Foreskin keratinocyte (primary cell): ENCODE measurements at places on chromosomes 1 and 21.
A peak's percentile ranks its signal among the peaks of the same experiment; 100 is the strongest.

DNA sequence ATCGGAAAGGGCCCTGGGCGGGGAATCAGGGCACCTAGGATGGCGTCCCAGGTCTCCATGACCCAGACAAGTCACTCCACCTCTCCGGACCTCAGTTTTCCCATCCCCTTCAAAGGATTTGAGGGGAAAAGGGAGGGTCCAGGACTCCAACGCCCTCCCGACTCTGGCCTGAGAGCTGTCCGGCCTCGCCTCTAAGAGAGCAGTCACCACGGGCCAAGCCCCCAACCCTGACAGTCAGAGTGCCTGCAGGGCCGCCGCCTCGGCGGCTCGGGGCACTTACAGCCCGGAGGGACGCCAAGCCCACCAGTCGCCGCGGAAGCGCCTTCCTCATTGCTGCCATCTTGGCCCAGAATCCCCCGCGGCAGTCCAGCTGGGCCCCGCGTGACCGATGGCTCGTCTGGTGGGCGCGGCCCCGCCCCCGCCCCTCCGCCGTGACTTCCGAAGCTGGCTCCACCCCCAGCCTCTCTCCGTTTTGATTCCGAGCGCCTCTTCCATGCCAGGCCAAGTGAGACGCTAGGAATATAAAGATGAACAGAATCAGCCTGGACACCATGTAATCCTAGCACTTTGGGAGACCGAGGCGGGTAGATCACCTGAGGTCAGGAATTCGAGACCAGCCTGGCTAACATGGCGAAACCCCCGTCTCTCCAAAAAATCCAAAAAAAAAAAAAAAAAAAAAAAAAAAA lies at the start of gene HMGCL:
Gene HMGCL (minus strand): TSS at position 354 of the 686 bp plus-strand sequence. CDS start 14 bp downstream, at position 340.
- peak; percentile 62 for DNase-seq

GRCh38 chr1:151563376-151563775 lies 23.3 kb downstream of the TUFT1 start:
- no peak for DNase-seq

- no peak for DNase-seq
Measured at GRCh38 chr1:98104289-98104688, 183.5 kb upstream of the DPYD start.

DNA sequence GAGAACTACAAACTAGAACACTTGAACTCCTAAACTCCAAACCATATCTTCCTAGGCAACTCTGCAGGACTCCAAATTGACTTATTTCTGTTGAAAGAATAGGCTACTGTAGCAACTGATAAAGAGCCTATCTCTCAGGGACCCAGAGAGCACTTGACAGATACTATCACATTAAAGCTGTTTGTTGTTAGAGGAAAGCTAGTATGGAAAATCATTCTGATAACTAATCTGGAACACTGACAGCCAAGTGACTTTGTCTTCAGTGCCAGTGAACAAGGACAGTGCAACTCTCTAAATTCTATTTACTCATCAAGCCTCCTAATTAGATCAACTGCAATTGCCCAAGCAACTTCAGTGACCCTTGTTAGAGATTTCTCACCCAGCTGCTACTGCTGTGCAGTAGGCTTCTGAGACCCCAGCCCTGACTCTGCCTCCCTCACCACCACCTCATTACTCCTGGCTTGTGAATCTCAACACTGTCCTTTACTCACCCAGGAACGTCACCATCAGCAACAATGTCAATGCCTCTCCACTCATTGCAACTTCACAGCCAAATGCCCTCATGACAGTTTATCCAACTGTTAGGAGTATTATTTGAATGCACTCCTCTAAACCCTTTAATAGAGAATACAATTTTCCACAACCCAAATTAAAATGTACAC lies 7.4 kb upstream of the RGS13 start:
- no peak for DNase-seq

DNA sequence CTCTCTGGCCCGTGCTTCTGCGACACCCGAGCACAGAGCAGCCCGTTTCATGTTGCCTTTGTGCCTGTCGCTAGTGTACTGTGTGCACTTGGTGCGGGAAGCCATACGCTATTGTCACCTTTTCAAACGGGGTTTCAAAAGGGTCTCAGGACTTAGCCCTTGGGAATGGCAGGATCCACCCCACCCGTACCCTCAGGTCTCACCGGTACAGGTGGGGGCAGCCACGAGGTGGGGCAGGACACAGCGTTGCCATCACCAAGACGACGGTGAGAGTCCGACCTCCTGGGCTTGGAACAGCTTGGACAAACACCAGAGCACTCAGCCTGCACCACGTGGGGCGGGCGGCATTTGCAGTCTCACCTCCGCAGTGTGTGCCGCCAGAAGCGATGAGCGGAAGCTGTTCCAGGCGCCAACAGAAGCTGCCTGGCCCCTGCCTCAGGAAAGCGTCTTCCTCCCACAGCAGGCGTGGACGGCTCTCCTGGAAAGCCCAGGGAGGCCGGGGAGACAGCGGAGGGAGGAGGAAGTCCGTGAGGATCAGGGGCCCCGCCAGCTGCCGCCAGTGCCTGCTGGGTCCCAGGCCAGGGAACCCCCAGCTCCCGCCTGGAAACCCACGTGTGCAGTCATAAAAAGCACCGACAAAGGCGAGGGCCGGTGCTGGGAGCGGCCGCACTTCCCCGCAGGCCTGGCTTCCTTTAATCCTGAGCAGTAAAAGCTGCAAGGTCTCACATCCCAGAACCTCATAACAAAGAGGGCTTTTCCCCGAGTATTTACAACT lies 131.3 kb upstream of the ARHGEF16 start:
- DNase-seq = no peak

- DNase-seq = peak; percentile 13
Measured at GRCh38 chr1:207335695-207336363, 14.4 kb downstream of the CD55 start.

DNA sequence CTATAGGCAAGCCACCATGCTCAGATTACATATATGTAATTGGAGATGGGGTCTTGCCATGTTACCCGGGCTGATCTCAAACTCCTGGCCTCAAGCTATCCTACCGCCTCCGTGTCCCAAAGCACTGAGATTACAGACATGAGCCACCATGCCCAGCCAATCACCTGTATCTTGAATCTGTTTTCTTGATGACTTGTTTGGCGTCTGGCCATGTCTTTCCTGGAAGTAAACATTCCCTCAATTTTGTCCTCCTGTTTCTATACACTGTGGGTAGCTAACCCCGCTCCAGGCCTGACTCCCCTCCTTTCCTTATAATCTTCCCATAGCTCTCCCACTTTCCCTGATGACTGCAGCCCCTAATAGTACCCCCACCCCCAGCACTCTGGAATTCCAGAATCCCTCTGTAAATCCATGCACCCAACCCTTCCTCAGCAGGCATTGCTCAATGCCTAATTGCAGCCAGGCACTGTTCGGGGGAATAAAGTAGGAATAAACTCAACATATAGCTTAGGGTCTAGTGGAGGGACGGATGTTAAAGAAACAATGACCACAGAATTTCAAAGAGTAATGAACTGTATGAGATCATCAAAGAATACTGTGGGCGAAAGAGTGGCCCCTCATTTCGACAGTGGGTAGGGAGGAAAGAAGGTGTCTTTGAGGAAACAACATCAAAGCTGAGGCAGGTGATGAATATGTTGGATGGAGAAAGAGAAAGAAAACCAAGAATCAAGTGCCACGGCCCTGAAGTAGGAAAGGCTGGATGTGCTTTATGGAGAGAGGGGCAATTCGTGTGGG lies 161.5 kb downstream of the ADSS2 start:
- no peak for DNase-seq

- no peak for DNase-seq
Measured at GRCh38 chr1:55375617-55376258, 160.6 kb upstream of the USP24 start.

GRCh38 chr1:148309940-148310500 lies 157.9 kb upstream of the NBPF11 start:
- no peak for DNase-seq

DNA sequence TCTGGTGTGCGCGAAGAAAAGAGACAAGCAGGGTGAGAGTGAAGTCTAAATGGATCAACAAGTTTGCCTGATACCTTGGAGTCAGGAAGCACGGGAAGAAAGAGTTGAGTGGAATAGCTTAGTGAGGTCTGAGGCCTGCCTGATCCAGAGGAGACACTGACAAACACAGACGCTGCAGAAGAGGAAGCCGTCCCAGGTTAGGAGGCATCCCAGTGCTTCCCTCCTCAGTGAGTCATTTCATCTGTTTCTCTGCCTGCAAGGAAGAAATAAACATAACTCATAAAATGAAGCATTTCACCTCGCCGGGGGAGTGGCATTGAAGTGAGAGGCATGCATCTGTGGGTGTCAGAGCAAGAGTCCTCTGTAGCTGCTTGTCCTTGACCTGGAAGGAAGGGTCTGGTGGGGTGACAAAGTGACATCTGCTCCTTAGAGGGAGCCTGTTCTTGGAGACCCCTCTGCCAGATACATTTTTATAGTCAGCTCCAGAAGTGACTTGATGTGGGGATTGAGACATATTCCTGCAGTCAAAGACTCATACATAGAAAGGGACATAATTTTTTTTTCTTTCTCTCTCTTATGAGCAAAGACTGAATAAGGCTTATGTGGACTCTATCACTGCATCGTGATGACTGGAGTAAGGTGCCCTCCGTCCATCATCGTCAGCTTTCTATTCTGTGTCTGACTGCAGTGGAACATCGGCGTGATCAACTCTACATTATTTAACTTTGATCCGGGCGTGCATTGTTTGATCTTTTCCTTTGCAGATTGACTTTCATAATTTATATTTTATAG lies 256.7 kb downstream of the KIF26B start:
- peak; percentile 8 for DNase-seq

DNA sequence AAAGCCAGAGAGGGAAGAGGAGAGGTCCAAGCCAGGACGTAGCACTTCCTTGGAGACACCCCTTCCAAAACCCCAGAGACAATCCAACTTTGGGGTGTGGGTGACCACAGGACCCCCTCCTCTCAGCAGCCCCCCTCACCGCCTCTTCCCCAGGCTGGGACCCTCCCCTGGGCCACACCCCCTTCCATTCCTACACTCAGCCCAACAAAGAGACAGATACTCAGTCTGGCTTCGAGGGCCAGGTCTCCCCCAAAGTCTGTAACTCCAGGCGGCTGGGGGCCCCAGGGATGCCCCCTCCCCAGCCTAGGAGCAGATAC lies 1.4 kb downstream of the MEX3A start:
- DNase-seq = no peak

- DNase-seq = no peak
Measured at GRCh38 chr1:202276081-202276715, 65.5 kb downstream of the UBE2T start.

GRCh38 chr1:234125714-234126113 lies 221.2 kb downstream of the SLC35F3 start:
- DNase-seq = no peak

DNA sequence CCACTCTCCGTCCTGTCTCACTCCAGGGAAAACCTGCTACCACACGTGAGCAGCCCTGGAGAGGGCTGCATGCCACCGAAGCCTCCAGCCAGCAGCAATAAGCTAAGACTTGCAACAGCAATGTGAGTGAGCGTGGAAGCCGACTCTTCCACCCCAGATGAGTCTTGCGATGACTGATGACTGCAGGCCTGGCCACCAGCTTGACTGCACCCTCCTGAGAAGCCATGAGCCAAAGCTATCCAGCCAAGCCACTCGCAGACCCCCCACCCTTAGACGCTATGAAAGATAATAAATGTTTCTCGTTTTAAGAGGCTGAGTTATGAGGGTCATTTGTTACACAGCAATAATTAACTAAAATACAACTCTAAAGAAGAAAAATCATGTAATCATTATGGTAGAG lies 118.6 kb upstream of the GALNT2 start:
- DNase-seq = no peak

DNA sequence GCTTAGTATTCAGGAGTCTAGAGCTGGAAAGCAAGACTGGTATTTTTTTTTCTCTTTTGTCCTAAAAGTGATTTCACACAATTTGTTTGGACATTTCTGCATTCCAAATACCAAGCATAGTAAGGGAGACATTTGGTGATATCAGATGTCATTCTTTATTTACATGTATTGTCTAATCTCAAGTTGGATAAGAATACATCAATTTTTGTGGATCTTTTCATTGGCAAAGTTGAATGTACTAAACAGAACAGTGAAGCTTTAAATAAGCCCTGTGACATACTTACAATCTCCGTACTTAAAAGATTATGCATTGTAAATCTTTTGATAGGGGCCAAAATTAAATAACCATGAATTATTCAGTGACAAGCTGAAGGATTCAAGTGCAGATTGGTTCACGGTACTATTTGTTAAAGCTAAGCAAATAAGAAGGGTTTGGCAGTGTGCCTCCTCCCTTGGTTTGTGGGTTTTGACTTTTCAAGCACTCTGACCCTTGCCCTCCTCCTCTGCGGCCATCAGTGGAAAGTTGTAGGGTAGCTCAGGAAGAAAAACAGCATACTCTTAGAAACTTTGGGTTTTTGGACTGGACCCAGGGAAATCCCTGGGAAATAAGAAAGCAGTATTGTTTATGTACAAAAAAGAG lies 663.7 kb downstream of the ADGRL2 start:
- no peak for DNase-seq

DNA sequence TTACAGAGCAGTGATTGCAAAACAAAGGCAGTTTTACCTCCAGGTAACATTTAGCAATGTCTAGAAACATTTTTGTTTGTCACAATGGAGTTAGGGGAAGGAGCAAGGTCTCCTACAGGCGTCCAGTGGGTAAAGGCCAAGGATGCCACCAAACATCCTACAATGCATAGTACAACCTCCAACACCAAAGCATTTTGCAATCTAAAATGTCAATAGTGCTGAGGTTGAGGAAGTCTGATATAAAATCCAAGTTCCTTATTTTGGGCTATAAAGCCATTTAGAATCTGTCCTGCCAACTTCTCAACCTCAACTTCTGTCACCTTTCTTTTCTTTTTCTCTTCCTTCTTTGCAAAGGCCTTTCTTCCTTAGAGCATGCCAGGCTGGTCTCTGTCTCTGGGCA lies 111.2 kb downstream of the FASLG start:
- no peak for DNase-seq

DNA sequence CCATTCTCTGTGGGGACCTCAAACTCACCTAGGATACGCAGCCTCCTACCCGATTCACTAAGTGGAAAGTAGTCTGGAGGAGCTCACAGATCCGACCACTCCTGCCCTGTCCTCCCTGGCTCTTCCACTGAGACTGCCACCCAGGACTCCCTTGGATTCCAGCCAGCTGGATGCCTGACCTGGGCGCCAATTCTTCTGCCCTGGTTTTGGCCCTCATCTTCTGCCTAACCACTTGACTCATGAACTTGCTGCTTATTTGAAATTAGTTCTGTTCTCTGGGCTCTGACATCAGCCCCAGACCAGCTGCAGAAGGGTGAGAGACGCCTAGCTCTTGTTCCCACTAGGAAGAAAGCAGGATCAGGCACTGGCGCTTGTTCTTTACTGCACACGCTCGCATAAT lies 48.9 kb downstream of the SLC35D1 start:
- no peak for DNase-seq

GRCh38 chr1:87174724-87175245 lies 153.9 kb upstream of the LMO4 start:
- peak; percentile 19 for DNase-seq

GRCh38 chr21:42209801-42210479 lies 9.0 kb upstream of the ABCG1 start:
- no peak for DNase-seq

GRCh38 chr1:160503087-160503486 lies 20.0 kb downstream of the SLAMF6 start:
- no peak for DNase-seq

- no peak for DNase-seq
Measured at GRCh38 chr21:19523746-19524145, 1120.2 kb upstream of the TMPRSS15 start.

- DNase-seq = no peak
Measured at GRCh38 chr1:180928331-180929230, 15.9 kb downstream of the KIAA1614 start.
